ENCODE measurements at places on chromosomes 12 and 14.

GRCh38 chr12:852864-853263, 96.6 kb downstream of the RAD52 start:
- no peak for DNase-seq

GRCh38 chr14:99361596-99362215, 89.7 kb upstream of the BCL11B start:
- DNase-seq: no peak

- DNase-seq: no peak
Observed at GRCh38 chr12:50551866-50552265, 47.1 kb downstream of the DIP2B start.

DNA sequence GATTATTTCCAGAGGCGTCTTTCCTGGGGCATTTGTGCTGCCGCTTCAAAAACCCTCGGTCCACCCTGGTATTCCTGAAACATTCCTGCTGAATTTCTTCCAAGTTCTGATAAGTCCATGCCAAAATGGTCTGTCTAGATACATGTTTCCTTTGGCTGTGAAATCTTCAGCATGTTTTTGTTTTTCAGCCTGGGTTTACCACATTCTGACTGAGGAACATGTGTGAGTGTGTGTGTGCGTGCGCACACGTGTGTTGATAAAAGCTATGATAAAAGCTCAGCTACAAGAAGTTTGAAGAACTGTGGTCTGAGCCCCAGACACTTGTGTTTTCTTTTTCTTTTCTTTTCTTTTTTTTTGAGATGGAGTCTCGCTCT, 22.4 kb downstream of the ANKRD9 start:
- DNase-seq: no peak

GRCh38 chr12:4064008-4064407, 190.8 kb upstream of the PARP11 start:
- DNase-seq: no peak

- DNase-seq: no peak
Observed at GRCh38 chr12:15044471-15044870, 71.6 kb downstream of the PDE6H start.
